ENCODE measurements at places on chromosomes 4 and X.

DNA sequence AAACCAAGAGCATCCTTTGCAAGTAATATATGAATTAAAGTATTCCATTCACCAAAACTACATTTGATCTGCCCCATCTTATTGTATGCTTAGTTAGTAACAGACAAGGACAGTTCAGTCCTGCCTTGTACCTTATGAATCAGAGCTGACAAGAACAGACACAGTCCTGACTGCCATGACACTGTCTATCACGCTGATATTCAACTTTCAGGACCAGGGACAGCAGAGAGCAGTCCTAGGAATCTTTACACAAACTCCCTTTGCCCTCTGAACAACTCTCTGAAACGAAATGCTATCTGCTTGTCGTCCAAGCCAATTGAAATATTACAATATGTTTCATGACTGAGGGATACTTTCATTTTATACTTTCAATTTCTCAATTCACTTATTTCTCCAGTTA lies 268.6 kb upstream of the VCX start:
- no peak for DNase-seq

- DNase-seq, result no peak
Measured at GRCh38 chr4:164648151-164648848, 105.6 kb upstream of the SMIM31 start.

GRCh38 chrX:109889289-109890006 lies 113.5 kb upstream of the TMEM164 start:
- peak; percentile 32 for DNase-seq

- no peak for DNase-seq
Measured at GRCh38 chr4:159308566-159309340, 205.9 kb downstream of the RAPGEF2 start.

DNA sequence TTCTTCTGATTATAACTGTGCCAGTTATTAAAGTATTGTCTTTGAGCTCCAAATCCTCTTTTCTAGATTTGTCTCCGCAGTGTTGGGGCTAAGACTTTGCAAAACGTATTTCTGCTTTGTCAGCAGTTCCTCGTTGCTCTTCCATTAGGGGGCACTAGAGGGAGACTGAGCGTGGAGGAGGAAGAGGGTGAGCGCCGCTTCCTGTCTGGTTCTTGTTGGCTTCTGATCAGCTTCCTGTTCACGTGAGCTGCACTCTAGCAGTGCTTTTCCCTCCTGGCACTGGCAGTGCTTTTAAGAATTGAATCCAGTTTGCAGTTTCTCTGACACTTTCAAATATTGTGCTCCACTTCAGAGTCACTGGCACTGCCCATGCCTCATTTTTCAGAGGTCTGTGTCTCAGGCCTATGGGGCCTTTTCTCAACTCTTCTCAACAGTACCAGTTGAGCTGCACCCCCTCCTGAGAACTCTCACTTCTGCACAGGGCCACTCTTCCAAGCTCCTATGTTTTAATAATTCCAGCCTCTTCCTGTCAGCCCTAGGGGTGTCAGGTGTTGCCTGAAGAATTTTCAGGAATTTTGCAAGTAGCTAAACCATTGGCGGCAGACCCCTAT lies 54.4 kb upstream of the LCORL start:
- no peak for DNase-seq

DNA sequence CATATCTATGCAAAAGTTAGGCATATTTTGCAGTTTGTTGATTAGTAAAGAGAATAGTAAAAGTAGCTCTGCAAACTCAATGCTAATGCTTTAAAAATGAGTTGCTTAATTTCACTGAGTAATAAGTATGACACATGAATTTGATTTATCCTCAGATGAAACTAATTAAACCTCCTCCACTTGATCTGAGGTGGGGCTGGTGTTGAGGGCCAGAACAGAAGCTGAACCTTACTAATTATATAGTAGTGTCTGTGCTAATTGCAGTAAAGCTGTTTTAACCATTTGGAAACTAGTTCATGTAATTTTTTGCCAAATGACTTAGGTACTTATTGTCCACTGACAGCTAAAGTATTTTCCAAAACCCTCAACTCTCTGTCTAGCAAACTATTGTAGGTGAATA lies 7.7 kb upstream of the PGAM4 start:
- no peak for DNase-seq

DNA sequence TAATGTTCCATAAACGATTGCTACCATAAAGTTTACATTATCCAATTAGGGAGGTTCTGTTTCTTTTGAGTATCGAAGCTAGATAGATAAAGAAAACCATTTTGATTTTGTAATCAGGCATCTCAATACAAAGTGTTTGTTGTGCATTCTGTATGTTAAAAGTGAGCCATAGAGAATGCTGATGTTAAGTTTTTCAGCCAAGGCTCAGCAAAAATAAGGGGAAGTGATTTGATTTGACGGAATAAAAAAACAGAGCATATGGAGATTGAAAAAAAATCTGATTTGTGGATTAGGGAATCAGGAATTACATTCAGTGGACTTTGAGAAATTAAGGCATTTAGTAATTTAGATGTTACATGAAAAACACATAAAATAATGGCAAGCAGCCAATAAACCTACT lies 314.8 kb downstream of the PPP3CA start:
- no peak for DNase-seq

Data from right lobe of liver (tissue), 6 donors.